HCT116 (cell line): ENCODE measurements at places on chromosomes 16 and 17.

GRCh38 chr16:67150047-67150832, 558 bp downstream of the B3GNT9 start:
- DNase-seq: no peak

DNA sequence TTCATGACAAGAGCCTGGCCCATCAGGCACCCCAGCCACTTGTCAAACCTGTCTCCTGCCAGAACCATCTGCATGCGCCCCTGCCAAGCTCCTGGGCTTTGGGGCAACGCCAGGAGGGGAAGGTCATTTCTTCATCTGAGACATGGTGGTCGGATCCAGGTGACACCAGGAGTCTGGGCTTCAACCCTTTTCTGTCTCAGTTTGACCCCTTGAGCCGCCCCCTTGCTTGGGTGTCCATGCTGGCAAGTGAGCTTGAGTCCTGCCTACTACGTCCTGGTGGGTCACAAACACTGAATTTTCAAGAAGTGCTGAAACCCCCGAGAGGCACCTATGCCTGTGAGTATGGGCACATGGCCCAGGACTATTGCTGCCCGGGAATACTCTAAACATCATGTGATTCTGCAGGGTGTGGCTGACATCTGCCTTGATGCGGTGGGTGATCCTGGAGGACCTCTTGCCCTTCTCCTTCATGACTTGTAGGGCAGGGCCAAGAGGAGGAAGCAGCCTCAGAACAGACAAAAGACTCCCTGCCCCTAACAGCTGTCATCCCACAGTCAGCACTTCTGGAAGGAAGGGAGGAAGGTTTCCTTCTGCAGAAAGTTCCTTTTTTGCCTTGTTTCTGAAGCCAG, 43.4 kb downstream of the TNFRSF13B start:
- DNase-seq: no peak

GRCh38 chr17:20191056-20191455, 181.9 kb downstream of the SPECC1 start:
- DNase-seq: no peak

- DNase-seq: no peak
These were observed 6.6 kb upstream of the MED11 start for GRCh38 chr17:4724650-4725049.

- DNase-seq: no peak
These were observed 15.2 kb upstream of the ADGRG3 start for GRCh38 chr16:57652695-57653471.

GRCh38 chr16:29306201-29306600, 100.3 kb downstream of the NPIPB11 start:
- no peak for DNase-seq
